ENCODE measurements at places on chromosomes 2 and 18. TPM values are rescaled to one million over a fixed set of nuclear protein-coding genes. Genes with fewer than 3 reads are reported as not detected.

The BCL11A gene
- total RNA-seq = 6.7 TPM

The NYAP2 gene
- total RNA-seq = not detected

The IL36B gene
- total RNA-seq = not detected

The CDC42EP3 gene
- 76.3 TPM for total RNA-seq
